CD4-positive, alpha-beta T cell treated with Interleukin-4 for 4 hours (primary cell): ENCODE measurements at places on chromosomes 7 and 10.
A peak's percentile ranks its signal among the peaks of the same experiment; 100 is the strongest.

DNA sequence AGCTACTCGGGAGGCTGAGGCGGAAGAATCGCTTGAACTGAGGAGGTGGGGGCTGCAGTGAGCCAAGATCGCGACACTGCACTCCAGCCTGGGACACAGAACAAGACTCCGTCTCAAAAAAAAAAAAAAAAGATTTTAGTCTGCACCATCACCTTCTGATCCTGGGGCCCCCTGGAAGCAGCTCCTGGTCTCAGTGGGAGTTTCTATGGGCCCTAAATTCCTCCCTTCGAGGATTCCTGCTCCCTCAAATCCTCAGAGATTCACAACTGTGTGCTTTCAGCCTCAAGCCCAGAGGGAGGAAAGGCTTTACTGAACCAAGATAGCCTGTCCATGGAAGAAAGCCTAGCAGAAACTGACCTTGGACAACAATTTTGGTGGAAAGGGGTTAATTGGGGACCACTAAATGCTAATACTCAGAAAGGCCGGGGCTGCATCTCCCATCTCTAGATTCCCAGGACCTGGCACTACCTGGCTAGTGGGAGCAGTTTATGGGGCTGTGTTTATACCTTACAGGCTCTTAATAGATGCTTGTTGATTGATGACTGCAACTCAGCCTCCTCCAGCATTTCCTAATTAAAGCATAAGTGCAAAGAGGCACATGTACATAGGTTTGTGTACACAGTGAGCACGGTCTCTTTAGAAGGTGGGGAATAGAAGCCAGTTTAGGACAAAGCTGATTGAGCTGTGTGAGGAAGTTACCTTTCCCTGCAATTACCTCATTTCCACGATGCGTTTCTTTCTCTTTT is 9.2 kb upstream of the FGFR2 start:
- no peak for DNase-seq

DNA sequence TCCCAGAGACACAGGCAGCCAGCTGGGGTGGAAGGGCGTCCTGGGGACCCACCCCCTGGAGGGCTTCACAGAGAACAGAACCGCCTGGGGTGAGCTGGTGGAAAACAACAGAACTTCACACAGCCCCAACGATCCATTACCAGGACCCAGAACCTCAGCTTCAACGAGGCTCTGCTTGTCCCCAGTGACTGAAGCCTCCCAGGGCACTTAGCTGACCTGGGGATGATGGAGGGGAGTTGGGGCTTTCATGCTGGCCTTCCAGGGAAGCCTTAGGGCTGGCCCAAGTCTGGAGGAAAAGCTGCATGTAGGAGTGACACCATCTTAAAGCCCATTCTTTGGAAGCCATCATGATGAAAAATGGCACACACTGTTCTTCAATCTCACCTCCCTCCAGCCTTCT is 300.2 kb downstream of the WDR37 start:
- DNase-seq = no peak

GRCh38 chr7:107194052-107194451 is 25.2 kb downstream of the HBP1 start:
- DNase-seq = no peak

DNA sequence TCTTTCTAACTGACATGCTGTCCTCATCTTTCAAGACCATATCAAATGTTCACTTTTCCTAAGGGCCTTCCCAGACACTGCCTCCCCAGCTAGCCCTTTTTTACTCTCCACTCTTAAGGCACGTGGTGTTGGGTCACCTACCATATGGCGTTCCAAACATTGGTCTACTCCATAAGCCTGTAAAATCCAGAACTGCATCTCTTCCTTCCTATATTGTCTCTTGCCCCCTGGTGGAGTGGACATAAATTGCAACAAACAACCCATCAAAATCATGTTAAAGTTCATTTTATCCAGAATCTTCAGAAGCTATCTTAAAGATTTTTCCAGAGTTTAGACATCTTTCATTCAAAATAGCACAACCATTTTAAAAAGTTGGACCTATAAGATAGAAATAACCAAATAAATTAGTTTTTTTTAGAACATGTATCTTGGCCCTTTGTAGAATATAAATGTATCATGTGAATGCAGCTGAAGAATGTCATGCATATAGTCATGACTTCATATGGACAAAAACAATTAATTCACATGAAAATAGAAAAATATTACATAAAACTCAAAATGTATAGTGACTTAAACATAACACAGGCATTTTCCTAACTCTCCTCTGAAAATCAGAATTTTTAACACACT is 180.6 kb upstream of the CHRM2 start:
- DNase-seq = no peak

DNA sequence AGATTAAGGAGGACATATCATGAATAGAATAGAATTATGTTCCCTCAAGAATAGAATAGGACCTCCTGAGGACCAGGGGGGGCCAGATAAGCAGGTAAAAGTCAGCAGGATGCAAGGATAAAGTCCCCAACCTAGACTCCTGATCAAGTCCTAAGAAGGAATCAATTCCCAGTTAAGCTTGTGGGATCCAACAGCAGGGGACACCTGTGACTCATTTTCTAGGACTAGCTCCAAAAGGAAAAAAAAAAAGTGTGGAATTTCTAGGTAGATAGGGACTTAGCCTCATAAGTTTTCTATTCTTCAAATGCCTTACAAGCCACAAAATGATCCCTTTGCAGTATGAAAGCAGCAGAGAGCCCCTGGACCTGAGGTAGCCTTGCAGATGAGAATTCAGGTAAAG is 336.2 kb downstream of the WDR11 start:
- no peak for DNase-seq

DNA sequence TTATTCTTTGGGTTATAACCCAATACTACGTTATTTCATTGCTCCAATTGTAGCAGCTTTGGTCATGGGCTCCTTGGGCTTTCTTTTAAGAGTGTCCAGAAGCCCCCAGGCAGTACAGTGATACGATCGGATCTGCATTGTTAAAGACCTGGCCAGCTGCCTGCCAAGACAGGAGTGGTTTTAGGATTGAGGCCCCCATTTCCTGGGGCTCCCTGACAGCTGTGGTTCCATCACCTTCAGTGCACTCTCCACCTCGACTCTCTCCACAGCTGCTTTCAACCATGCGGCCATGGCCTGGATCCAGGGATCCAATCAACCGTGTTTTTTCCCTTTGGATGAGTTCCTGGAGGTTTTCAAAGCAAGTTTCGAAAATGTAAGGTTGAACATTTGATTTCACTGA is 123.4 kb upstream of the BTBD16 start:
- DNase-seq = no peak

DNA sequence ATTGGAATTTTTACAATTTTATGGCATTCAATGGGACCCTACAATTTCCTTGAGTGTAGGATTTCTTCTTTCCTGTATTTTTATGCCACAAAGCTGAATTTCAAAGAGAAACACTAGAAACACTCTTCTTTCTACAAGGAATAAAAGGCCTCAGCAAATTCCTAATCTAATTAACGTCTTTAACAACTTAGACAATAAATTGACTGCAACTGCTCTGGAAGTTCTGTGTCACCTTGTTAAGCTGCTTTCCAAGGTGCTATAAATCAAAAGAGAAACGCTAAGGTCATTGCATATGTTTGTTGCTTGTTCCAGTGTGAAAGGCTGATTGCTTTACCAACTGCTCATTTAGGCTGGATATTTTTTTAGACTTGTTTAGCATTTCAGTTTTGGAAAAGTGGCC is 182.2 kb downstream of the POLR1F start:
- no peak for DNase-seq

DNA sequence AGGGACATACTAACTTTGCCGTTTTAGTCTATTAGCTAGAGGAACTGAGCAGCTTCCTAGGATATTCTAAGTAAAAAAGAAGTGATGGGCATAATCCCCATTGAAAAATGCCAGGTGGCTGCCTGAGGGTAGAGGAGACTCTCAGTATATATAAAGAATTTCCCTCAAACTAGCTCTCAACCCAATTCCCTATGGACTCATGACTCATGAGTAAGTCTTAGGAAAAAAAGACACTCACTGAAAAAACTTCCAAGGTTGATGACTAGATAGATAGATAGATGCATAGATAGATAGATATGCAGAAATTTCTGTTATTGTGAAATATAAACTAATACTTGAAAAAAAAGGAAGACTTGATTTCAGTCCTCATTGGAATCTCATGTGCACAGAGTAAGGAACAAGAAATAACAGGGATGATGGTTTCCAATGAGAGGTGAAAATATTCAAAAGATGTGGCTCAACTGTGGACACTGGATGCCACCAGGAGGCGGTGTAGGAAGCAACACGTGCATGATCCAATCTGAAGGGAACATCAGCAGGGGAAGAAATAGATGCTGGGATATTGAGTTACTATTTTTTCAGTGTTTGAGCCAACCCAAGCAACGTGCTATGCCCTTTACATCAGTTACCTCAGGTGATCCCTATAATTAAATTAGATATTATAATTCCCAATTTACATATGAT is 711.0 kb upstream of the LRRTM3 start:
- no peak for DNase-seq

GRCh38 chr7:106057962-106058927 is 53.9 kb downstream of the SYPL1 start:
- no peak for DNase-seq

DNA sequence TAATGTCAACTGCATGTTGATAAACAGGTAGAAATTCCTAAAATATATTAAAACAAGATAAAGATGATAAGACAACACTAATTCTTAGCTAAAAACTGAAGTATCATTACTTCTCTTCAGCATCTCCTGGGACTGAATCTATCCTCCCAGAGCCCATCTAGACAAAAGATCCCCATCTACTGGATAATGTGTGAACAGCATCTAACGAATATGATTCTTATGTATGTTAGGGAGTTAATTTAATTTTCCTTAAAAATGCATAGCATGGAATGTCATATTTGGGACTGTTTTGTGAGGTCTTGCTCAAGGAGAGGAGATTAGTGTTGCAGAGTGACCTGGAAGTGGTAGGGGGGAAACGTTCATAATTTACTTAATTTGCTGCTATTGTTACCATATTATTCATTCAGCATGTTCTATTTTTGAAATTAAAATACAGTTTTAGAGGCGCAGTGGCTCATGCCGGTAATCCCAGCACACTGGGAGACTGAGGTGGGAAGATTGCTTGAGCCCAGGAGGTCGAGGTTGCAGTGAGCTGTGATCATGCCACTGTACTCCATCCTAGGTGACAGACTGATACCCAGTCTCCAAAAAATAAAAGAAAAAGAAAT is 305.1 kb upstream of the CSTF2T start:
- no peak for DNase-seq

GRCh38 chr7:44434201-44434600 is 56.3 kb downstream of the NUDCD3 start:
- no peak for DNase-seq

GRCh38 chr7:73995330-73995729 is 32.6 kb upstream of the ELN start:
- DNase-seq = no peak

DNA sequence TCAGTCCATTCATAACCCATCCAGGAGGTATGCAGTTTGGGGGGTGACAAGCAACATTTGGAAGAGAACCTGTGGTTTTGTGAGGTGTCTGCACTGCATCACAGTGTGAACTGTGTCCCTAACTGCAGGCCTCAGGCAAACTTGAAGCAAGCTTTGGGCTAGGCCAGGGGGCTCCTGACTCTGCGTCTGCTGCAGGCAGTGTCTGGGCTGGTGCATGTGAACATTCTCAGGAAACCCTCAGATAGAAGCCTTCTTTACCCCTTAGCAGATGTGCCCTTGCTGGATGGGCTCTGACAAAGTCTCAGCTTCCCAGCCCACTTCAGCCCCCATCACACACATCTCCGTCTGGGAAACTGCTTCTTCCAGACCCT is 61.0 kb downstream of the VIPR2 start:
- DNase-seq = no peak

GRCh38 chr7:129017933-129018538 is 36.9 kb downstream of the TNPO3 start:
- no peak for DNase-seq

GRCh38 chr7:30181211-30181610 is 46.4 kb downstream of the MTURN start:
- no peak for DNase-seq

- no peak for DNase-seq
Observed at GRCh38 chr10:111106081-111106480, 29.3 kb downstream of the ADRA2A start.

- DNase-seq = peak; percentile 81
Observed at GRCh38 chr7:36784991-36785940, 61.0 kb upstream of the AOAH start.

- no peak for DNase-seq
Observed at GRCh38 chr10:71217266-71218045, 5.1 kb downstream of the UNC5B start.

DNA sequence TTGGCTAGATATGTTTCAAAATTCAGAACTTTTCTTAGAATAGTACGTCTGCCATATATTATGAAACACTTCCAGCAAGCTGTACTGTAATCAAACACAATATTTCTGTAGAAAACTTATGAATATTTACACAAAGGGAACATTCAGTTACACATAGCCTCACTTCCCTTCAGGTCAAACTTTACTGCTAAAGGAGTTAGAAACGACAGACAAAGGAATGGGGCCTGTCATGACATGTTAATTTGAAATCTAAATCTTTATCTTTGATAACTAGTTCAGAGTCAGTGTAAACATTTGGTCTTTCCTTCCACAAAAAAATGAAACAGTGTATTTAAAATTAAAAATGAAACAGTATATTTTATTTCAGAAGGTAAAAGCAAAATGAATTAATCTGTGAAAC is 1.0 kb upstream of the CROT start:
- DNase-seq = no peak

GRCh38 chr10:34280599-34281374 is 534.3 kb downstream of the PARD3 start:
- DNase-seq = no peak

DNA sequence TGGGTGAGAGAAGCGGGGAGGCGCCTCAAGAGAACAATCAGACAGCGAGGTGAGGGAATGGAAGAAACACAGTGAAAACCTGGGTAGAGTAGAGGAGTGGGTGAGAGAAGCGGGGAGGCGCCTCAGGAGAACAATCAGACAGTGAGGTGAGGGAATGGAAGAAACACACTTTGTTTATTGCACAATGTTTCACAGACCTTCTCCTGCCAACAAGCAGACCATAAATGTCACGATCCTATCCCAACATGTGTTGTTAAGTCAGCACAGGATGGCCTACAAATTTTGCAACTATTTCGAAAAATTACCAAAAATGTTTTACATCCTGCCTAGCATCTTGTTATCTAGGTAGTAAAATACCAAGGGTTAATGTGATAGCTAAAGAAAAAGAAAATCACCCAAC is 115.3 kb downstream of the JAZF1 start:
- DNase-seq = no peak

GRCh38 chr7:128904381-128905197 is 5.9 kb downstream of the KCP start:
- DNase-seq = peak; percentile 67

GRCh38 chr10:16521311-16522016 is at the start of gene C1QL3:
Gene C1QL3 (minus strand): TSS chr10:16521879. CDS start chr10:16521065, 814 bp downstream.
- DNase-seq = no peak

- DNase-seq = peak; percentile 5
Observed at GRCh38 chr7:21767300-21767900, 178.3 kb downstream of the CDCA7L start.

GRCh38 chr7:108181073-108181985 is 51.2 kb upstream of the LAMB4 start:
- peak; percentile 35 for DNase-seq

GRCh38 chr10:73819081-73819480 is 7.7 kb upstream of the NDST2 start:
- no peak for DNase-seq
